Activated naive CD8-positive, alpha-beta T cell treated with anti-CD3 and anti-CD28 coated beads, Interleukin-2, amount 50 U/mL, for 24 hours (primary cell): ENCODE measurements at places on chromosomes 3 and 15.

- no peak for DNase-seq
These were observed 145.8 kb downstream of the ALDH1A2 start for GRCh38 chr15:57919754-57920153.

DNA sequence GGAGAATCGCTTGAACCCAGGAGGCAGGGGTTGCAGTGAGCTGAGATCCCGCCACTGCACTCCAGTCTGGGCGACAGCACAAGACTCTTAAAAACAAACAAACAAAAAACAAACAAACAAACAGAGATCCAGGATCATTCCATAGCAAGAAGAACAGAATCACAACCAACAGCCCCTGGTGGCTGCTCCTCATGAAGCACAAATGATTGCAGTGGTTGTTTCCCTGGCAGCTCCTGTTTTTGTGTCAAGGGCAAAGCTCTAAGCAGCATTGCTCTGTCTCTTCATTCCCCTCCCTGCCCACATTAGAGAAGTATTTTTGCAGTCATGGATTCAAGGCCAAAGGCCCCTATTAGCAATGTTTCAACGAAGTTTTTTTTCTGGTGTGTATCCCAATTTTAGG is 25.8 kb upstream of the BLM start:
- no peak for DNase-seq

GRCh38 chr3:52443791-52444687 is 864 bp downstream of the SEMA3G start:
- DNase-seq = no peak

DNA sequence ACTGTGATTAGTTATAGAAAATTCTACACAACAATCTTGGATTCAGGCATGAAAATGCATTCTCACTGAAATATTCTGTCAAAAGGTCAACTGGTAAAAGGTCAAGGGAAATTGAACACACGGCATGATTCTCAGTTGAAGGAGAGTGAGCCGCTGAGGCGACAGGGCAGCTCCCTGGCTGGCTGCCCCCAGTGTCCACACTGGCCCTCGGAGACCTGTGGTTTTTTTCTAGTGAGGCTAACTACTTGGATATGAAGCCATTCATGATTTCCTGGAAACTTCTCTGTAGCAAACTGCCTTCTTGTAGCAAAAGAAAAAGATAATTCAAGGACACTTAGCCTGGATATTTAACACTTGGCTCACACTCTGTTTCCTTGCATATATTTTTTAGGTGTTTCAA is 37.2 kb downstream of the AADACL2 start:
- DNase-seq = no peak

GRCh38 chr15:39578851-39579486 is 1.9 kb upstream of the THBS1 start:
- DNase-seq = no peak

- no peak for DNase-seq
These were observed 32.3 kb downstream of the CHDH start for GRCh38 chr3:53813876-53814275.

DNA sequence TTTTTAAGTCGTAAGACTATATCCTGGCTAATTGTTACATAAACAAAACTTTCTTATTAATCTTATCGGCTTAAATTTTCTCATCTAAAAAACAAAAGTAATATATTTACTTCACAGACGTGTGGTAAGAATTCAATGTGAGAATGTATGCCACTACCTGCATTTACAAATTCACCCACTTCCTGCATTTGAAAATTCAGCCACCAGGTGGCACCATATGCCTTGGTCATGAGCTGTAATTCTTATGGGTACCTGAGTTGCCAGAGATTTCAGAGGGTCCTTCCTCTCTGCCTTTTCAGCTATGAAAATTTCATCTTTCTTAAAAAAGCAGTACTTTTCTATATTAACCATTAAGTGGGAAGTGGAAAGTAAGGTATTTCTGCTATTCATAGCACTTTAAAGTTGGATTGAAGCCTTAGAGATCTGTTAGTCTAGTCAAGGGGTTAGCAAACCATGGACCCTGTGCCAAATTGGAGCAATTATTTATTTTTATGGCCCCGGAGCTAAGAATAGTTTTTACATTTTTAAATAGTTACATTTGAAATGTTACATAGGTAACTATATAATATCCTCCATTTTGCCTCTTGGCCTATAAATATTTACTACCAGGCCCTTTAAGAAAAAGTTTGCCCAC is 127.8 kb downstream of the HCN4 start:
- peak; percentile 78 for DNase-seq

GRCh38 chr15:89107984-89108383 is 19.7 kb downstream of the ABHD2 start:
- no peak for DNase-seq

- DNase-seq = no peak
These were observed 94.7 kb downstream of the RAB11A start for GRCh38 chr15:65963911-65964482.

DNA sequence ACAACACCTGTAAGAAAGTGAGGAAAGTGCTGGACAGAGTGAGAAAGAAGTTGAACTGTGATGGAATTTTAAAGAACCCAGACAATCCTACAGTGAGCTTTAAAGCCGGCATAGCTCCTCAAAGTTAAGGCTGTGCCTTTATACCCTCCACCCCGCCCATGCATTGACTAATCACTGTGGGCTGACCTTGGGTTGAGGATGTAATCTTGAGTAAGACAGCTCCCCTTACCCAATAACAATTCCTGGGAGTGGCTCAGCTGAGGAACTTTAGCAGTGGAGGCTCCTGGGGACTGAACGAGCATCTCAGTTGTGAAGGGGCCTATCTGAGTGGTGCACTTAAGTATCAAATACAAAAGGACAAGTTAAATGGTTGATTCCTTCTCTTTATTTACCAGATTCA is 35.7 kb upstream of the ZNF770 start:
- DNase-seq = no peak

GRCh38 chr3:134650431-134651346 is at the start of gene KY:
KY (minus strand) TSS chr3:134651022; CDS start chr3:134650960, 62 bp downstream.
- no peak for DNase-seq
